DND-41 (cell line): ENCODE measurements at places on chromosomes 1 and 21.

GRCh38 chr1:218665221-218665620, 320.1 kb downstream of the TGFB2 start:
- no peak for DNase-seq

DNA sequence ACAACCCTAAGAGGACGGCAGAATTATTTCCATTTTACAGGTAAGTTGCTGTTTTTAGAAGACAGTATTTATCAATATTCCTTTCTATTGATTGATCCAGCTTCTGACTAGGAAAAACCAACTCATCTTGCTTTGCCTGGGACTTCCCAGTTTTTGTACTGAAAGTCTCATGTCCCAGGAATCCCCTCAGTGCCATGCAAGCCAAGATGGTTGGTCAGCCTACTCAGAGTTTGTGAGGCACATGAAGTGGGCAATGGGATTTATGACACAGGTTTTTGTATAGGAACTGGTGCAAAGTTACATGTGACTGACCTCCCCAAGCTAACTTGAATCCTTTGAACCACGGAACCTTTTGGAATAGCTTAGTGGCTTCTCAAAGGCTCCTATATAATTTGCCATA, 45.5 kb downstream of the GNG12 start:
- no peak for DNase-seq

DNA sequence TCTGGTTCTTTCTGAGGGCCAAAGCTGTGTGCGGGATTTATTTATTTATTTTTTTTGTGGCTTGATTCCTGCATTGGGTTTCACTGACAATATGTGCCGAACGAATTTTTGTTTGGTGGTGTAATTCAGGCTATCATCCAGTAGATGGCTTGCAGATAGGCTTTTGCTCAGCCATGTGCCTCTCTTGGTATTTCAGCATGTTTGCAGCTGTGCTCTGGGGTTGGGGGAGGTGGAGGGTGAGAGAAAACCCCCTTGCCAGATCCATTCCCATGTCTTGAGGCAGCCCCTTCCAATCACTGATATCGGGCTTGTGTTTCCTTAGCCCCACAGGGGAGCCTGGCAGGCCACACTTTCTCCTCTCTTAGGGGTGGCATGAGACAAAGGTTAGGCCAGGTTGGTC, 302.4 kb downstream of the PTGER3 start:
- DNase-seq, result no peak

DNA sequence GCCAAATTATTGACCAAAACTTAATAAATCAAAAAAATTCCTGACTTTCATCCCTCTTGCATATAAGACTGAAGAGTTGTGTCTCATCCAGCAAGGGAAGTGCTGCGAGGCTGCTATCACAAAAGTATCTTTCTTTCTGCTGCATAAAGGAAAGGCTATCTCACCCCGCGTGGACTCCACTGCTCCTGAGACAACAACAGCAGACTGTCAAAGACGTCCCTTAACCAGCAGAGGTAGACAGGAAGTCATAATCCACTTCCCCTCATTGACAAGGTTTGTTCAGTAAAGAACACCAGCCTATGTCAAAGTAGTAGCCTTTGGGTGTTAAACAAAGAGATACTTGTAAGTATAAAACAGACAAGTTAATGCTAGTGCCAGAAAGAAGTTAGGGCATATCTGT, 29.4 kb downstream of the VPS26C start:
- DNase-seq, result no peak

GRCh38 chr21:30958741-30959140, 77.4 kb upstream of the KRTAP11-1 start:
- DNase-seq, result no peak
